ENCODE measurements at places on chromosomes 11 and 22. TPM values are rescaled to one million over a fixed set of nuclear protein-coding genes. Genes with fewer than 3 reads are reported as not detected.

Gene POTEH
- not detected for total RNA-seq

Gene FAM227A
- 1.3 TPM for total RNA-seq

DNA sequence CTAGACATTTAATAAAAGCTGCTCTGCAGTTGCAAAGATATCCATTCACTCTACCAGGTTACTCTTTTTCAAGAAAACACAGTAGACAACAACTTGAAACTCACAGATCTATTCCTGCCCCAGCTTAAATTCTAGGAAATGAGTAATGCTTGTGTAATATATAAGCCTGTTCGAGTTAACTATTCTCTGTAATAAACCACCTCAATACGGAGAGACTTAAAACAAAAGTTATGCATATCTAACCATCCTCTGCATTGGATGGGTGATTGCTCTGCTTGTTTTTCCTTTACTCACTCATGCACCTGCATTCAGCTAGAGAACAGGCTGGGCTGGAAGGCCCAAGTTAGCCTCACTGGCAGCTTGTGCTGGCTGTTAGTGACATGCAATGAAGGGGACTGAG lies 13.3 kb downstream of the LRRC4C start:
- no peak for DNase-seq

- no peak for DNase-seq
These were observed 2.4 kb upstream of the GALNT18 start for GRCh38 chr11:11624204-11624603.

GRCh38 chr22:45358127-45358526 lies 48.4 kb downstream of the FAM118A start:
- no peak for DNase-seq

- DNase-seq = no peak
These were observed 31.0 kb downstream of the FBLN1 start for GRCh38 chr22:45533703-45534102.

DNA sequence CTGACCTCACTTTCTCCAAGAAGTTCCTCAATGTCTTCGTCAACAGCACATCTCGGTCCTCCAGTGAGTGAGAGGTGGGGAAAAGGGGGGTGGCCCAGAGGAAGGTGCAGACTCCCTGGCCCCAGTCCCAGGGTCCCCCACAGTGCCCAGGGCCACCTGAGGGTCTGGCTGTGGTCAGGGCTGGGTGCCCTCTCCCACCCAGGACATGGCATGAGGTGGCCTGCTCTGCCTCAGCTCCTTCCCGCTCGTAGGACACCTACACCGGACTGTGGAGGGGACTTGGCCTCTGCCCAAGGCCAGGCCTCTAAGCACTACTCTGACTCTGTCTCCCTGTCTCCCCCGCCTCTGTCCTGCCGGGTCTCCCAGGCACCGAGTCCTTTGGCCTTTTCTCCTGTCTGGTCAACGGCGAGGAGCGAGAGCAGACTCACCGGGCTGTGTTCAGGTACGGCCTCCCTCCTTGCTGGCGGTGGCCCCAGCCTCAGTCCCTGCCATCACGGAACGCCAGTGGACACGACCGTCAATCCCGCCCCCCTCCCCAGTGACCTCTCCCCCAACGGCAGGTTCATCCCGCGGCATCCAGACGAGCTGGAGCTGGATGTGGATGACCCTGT lies 4.5 kb downstream of the MAPK8IP2 start:
- DNase-seq = no peak

DNA sequence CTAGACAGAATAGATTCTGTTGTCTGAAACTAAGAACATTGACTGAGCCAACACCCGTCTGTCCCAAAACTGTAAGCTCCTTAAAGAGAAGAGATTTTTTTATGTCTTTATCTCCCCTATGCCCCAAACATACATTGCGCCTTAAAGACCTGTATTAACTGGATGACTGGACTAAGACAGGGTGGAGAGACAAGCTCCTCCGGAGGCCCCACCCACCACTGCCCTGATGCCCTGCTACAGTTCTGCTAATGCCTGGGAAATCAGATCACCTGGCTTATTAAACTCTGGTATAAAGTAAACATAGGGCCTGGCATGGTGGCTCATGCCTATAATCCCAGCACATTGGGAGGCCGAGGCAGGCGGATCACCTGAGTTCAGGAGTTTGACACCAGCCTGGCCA lies 203.7 kb downstream of the TENM4 start:
- DNase-seq = no peak

DNA sequence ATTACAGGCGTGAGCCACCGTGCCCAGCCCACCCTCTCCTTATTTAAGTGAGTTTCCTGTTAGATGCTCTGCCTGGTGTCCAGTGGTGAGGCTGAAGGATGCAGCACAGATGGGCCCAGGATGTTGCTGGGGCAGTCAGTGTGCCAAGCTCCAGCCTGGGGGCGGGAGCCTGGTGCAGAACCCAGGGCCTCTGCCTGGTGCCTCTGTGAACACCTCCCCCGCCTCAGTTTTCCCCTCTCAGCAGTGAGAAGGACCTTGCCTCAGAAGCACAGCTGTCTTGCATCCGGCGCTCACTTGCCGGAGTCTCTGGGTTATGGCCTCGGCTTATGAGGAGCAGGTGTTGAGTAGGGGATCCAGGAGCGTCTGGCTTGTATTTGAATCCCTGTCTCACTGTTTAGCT lies 116.2 kb downstream of the KIAA1671 start:
- no peak for DNase-seq

- DNase-seq = no peak
These were observed 7.3 kb upstream of the C11orf86 start for GRCh38 chr11:66967670-66968425.

- no peak for DNase-seq
These were observed 55.8 kb upstream of the TREH start for GRCh38 chr11:118735203-118735602.

GRCh38 chr11:662689-663274 lies 25.7 kb downstream of the DRD4 start:
- peak; percentile 51 for DNase-seq

All from hematopoietic multipotent progenitor cell (in vitro differentiated cells).